Ecto neural progenitor cell (in vitro differentiated cells): ENCODE measurements at places on chromosomes 3 and 15.

DNA sequence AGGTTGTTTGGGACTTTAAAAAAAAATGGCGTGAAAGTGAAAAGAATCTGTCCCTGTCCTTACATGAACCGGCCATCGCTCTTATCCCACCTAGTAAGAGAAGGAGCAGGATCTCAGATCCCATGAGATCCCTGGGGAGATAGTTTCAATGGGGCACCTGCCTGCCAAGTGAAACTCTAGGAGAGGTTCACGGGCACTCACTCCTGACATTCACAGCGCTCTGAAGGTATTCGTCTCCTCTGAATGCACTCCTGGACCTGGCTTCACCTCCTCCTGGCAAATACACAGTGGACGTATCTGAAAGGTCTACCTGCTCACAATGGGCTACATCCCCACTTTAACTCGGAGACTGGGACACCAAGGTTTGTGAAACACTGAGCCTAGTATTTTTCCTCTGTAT, 248.7 kb upstream of the ICE2 start:
- no peak for DNase-seq

GRCh38 chr3:45986303-45986982, 9.2 kb downstream of the FYCO1 start:
- DNase-seq: no peak

DNA sequence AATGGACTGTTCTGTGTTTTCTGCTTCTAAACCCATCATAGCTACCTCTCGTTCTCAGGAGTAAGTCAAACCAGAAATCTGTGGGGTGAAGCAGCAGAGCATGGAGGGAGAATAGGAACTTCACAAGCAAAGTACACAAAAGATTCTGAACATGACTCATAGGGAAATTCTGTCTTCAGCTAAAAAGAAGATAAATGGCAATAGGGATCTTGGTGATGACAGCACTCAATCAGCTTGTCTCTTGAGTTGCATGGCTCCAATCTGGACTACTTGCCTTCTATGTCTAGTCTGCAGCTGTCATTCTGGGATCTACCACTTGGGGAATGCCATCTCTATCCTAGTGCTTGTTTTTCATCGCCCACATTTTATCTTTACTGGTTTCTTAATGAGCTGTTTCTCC, 13.5 kb upstream of the GRAMD1C start:
- no peak for DNase-seq

GRCh38 chr3:52983828-52984227, 62.0 kb downstream of the SFMBT1 start:
- DNase-seq: no peak

DNA sequence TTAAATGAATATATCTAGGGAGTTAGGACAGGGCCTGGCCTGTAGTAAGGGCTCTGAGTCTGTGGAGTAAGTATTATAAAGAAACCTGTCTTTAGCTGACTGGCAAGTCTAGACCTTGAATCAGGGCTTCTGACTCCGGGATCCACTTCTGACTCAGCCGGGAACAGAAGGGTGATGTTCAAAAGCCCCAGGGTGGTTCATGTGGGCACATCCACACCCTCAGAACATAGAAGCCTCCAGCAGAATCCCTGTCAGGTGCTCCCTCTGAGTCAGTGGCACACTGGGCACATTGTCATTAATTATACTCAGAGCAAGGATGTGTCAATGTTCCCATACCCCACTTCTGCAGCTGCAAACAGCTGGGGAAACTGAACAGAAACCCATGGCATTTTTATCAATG, 26.7 kb upstream of the SNRK start:
- DNase-seq: no peak

GRCh38 chr3:195134431-195134830, 136.5 kb downstream of the XXYLT1 start:
- no peak for DNase-seq

GRCh38 chr3:196082619-196082971, 705 bp upstream of the TFRC start:
- no peak for DNase-seq

DNA sequence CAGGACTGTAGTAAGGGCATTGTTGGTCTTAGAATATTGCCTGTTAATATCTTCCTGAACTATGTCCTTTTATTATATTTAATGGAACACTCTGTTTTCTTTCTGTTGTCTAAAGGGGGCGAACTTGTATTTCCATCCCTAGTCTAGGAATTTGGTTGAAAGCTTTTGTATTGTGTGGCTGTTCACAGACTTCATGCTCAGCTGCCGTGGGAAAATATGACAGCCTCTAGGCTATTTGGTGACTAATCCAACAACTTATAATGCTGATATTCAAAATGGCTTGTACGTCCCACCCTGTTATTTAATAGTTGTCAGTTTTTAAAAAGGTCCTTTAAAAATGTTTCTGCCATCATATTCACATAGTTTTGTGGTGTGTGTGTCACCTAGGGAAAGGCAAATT, 202.6 kb downstream of the KLHL25 start:
- no peak for DNase-seq

DNA sequence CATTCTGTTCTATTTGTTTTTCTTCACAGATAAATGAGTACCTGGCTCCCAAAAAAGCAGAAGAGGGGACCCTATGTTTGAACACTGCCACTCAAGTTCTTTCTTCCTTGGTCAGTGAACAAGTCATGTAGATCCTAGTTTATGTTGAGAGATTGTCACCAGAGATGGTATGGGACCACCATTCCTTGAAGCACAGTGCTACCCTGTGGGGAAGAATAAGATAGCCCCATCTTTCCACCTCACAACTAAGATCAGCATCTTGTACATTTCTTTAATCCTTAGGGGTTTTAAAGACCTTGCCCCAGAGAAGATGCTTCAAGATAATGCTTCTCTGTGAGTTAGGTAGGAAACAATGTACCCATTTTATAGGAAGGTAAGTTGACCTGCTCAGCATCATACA, 233.5 kb upstream of the WNT5A start:
- no peak for DNase-seq

GRCh38 chr15:71651750-71652186, 158.6 kb upstream of the NR2E3 start:
- peak; percentile 56 for DNase-seq

GRCh38 chr3:2579206-2579605, 480.5 kb downstream of the CNTN4 start:
- DNase-seq: no peak

DNA sequence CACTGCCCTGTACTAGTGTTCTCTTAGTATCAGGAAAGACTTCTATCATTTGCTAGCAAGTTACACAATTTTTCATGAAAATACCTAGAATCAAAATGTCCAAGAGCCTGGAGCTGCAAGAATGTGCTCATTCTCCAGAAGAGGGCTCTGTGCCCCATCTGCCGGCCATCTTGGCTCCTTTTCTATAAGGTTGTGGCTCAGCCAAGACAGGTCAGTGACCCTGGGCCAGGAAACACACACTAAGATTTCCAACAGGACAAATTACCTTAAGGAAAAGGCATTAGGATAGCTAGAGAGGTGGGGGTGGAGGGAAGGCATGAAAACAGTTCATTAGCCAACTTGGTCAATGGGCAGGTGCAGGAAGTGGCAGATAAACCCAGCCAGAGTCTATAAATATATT, 20.7 kb downstream of the TIMP4 start:
- no peak for DNase-seq

- DNase-seq: no peak
Measured at GRCh38 chr15:85839643-85840042, 44.9 kb upstream of the KLHL25 start.

GRCh38 chr15:91278951-91279350, 178.9 kb downstream of the SV2B start:
- no peak for DNase-seq

- DNase-seq: no peak
Measured at GRCh38 chr3:37241880-37242279, 67.5 kb upstream of the LRRFIP2 start.

DNA sequence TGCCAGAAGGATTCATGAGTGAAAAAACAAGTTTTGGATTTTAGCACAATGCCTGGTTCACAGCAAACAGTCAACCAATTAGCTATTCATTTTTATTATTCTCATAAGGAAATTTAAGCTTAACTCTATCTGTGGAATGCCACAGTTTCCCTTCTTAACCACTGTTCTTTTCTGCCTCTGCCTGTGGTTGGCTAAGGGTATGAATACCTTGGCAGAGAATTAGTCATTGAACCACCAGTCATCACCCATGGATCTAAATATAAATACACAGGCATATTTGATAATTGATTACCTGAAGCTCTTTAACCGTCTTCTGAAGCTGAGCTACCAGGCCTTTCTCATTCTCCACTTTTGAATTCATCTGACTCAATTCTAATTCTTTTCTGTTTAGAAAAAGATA, 79.9 kb downstream of the MYH15 start:
- no peak for DNase-seq

DNA sequence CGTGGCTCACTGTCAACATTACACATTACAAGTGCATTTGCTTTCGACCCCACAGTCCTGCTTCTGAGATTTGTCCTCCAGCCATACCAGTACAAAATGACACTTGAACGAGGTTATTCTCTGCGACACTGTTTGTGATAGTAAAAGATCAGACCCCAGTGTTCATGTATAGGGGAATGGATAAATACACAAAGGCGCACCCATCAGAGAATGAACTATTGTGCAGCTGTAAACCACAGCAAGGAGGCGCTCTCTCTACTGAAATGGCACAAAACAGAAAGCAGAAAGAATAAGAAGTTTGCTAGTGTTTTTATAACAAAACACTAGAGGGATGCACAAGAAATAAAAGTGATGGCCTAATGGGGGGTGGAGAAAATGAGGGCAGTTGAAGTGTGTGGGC, 4.9 kb upstream of the CHSY1 start:
- no peak for DNase-seq

- DNase-seq: peak; percentile 32
Measured at GRCh38 chr15:101105059-101105891, 146.6 kb downstream of the CHSY1 start.
